Stimulated activated naive CD4-positive, alpha-beta T cell (primary cell): ENCODE measurements at places on chromosomes 1 and 21.

DNA sequence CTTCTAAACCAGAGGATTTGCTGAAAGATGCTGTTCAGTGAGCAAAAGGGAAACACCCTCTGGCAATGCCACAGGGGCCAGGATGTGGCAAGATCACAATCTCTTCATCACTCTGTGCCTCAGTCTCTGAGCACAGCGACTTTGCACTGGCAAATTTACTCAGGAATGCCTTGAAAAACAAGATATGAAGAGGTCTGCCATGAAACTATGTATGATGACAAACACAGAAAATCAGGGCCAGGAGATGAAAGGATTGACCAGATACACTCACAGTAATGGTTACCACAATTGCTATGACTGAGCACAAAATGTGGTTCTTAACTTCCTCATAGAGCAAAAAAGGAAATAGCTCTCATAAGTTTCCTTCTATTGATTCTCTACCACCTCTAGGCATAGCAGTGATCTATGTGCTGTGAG is 5.8 kb downstream of the TTC13 start:
- peak; percentile 82 for DNase-seq

GRCh38 chr1:234272656-234273312 is 100.5 kb upstream of the COA6 start:
- DNase-seq: no peak

DNA sequence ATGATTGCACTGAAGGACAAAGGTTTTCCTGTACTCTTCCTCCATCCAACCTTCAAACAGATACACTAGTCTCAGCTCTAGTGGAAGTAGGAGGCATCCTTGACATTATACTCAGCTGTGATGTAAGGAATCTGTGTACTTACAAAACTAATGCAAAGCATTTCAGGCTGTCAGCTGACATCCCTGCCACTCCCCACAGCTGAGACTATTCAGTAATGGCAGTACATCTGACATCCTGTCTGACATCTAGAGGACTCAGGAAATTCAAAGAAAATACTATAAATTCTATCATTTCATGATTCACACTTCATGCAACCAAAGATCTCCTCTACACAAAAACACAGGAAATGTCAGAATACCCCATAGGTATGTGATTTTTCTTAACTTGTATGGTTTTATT is 325.8 kb downstream of the SMYD3 start:
- DNase-seq: no peak

- peak; percentile 71 for DNase-seq
Observed at GRCh38 chr1:179831852-179832699, 45.5 kb downstream of the TOR1AIP2 start.

GRCh38 chr1:162564762-162565218 is 3.3 kb downstream of the UAP1 start:
- no peak for DNase-seq

DNA sequence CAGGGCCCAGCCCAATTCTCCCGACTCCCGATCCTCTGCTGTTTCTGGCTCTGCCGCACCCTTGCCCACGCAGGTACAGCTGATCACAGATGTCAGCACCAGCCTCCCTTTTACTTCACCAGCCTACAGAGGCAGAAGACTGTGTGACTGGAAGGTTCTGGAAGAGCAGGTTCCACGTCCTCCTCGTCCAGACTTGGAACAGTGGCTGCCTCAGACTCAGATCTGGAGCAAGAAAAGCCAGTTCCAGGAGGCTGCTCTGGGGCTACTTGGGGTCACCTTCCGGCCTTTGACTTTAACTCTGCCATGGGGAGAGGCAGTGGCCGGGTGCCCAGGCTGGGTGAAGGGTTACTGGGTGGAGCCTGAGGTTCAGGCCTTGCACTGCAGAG is 16.1 kb upstream of the KLHDC7A start:
- DNase-seq: no peak

- no peak for DNase-seq
Observed at GRCh38 chr1:100866041-100866900, 28.4 kb downstream of the EXTL2 start.

- no peak for DNase-seq
Observed at GRCh38 chr1:235442788-235443429, 61.3 kb downstream of the B3GALNT2 start.

DNA sequence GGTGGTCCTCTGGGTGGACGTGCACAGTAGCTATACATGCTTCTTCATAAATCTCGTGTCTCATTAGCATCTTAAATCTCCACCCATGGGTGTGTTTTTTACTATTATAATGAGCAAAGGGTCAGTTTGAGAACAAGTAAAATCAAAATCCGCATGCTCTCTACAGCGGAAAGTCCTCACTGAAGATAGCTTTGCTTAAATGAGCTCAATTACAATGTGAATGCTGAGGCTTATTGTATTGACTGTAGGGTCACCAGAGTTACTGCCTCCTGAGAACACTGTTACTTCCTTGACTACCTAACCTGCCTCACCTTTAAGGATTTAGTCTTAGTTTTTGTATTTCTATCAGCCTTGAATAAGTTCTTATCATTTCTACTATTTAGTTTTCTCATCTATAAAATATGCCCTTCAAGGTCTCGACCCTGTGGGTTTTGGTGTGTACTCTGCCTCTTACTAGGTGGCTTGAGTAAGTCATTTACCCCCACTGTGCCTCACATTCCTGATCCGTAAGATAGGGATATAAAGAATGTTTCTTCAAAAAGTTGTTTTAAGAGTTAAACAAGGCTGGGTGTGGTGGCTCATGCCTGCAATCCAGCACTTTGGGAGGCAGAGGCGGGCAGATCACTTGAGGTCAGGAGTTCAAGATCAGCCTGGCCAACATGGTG is 7.9 kb downstream of the SLAMF7 start:
- no peak for DNase-seq

DNA sequence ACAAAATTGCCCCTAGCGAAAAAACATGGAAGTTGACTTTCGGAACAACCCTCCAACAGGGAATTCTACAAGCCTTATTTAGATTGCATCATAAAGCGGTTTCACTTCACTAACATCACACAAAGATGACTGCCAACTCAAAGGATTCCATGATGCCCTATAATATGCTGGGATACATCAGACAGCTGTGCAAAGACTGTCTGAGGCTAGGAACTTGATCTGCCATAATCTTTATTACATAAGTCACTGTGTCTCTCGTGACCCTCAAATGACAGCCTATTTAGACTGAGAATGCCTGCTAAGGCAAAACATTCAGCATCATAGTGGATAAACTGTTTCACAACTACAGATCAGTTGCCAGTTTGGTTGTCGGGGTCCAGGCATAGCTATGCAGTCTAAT is 23.8 kb downstream of the FH start:
- DNase-seq: no peak

GRCh38 chr21:32548978-32549377 is 36.3 kb downstream of the TCP10L start:
- no peak for DNase-seq
